ENCODE measurements at places on chromosomes 2 and 18.

- DNase-seq = no peak
Observed at GRCh38 chr2:85066874-85067351, 66.3 kb upstream of the TCF7L1 start.

DNA sequence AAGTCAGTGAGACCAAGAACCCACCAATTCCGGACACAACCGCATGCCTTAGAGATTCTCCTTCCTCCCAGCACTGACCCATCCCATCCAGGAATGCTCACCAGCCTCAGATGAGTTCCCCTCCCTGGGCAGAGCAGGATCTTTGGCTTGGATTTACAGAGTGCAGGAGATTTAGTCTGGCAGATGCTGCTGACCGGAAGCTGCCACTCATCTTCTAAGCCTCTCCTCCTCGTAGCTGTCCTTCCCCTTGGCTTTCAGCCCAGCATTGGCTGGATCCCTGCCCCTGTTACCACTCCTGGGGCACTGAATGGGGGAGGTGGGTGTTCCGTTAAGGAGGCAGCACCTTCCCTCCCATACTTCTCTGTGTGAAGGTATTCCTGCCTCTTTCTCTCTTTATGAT is 53.2 kb downstream of the VWA3B start:
- no peak for DNase-seq

GRCh38 chr2:165793161-165793778 is 777 bp downstream of the GALNT3 start:
- DNase-seq = no peak

DNA sequence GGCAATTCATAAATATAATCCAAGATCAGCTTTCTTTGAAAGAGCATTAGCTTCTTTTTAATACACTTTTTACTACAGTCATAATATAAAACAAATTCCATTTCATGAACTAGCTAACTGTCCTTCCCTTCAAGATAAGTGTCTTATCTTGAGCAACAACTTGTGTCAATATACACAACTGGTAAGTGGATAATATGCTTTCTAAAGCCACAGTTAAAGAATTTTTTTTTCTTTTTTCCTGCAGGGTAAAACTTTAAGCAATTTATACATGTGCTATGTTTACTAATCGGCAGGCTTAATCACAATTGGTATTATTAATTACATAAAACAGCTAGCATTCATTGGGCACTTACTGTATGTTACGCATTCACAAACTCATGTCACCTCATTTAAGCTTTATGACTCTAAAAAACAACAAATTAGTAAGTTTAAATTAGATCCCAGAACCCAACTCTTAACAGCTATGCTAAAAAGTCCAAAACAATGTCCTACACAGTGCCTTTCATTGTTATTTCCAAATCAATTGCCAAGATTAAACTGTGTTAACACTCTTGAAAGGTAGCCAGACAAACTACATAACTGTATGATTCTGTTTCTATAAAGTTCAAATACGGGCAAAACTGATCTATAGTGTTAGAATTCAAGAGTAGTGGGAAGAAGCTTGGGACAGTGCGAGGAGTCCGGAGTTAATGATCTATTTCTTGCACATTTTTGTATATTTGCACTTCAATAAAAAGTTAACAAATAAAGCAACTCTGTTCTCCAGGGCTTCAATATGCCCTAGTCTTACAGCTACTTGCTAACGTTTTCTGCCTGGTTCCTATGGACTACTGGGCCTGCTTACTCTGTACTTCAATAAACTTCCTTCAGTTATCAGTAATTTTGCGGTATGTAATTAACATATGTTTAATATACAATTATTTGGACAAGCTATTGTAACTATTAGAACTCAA is 6.0 kb downstream of the TXNL1 start:
- DNase-seq = peak; percentile 74

- DNase-seq = no peak
Observed at GRCh38 chr18:61237529-61237928, 95.7 kb upstream of the CDH20 start.

GRCh38 chr2:195861821-195862220 is 204.8 kb downstream of the SLC39A10 start:
- no peak for DNase-seq

Data from hematopoietic multipotent progenitor cell treated with erythropoietin and hydrocortisone succinate and interleukin-3 and kit ligand, for 15 days (in vitro differentiated cells).